ENCODE measurements at places on chromosomes 13 and 19. TPM values are rescaled to one million over a fixed set of nuclear protein-coding genes. Genes with fewer than 3 reads are reported as not detected.

- no peak for DNase-seq
Observed at GRCh38 chr13:78686461-78686860, 27.5 kb upstream of the OBI1 start.

GRCh38 chr13:101841698-101842097, 389.2 kb downstream of the ITGBL1 start:
- no peak for DNase-seq

DNA sequence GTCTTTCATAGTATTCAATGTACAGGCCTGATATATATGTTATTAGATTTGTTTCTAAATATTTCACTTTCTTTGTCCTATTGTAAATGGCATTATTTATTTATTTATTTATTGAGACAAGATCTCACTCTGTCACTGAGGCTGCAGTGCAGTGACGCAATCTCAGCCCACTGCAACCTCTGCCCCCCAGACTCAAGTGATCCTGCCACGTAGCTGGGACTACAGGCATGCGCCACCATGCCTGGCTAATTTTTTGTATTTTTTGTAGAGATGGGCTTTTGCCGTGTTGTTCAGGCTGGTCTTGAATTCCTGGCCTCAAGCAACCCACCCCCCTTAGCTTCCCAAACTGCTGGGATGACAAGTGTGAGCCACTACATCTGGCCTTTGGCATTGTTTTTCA, 5.4 kb upstream of the GAS6 start:
- no peak for DNase-seq

LGI4 gene
- 2.8 TPM for total RNA-seq

DNA sequence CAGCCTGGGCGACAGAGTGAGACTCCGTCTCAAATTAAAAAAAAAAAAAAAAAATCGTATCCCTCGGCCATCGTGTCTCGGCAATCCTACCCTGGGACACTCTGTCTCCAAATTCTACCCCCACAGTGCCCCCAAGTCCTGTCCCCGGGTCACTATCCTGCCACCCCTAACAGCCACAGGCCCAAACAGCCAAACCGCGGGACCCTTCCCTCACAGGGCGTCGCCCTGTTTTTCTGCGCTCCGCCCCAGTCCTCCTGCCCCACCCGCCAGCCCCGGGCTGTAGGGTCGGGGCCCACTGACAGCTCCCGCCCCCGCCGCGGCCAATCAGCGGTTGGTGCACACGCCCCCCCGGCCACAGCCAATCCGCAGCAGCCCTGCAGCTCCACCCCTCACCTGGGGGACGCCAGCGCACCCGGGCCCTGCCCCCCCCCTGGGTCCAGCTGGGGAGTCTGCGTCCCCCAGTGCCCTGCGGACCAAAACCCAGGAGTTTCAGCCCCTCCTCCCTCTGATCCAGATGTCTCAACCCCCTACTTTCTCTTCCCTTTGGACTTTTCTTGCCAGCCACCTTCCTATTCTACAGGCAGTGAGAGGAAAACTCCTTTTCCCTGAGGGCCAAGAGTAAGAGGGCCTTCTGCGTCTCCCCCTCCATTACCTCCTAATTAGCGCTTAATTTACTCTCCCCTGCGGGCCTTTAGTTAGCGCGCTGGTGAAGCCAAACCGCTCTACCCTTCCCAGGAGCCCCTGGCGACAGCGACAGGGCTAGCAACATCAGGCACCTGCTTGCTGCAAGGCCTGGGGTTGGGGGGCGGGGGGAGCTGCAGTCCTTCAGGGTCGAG, 1.5 kb upstream of the BCAT2 start:
- DNase-seq: peak; percentile 91

GRCh38 chr13:113788413-113789135, 29.5 kb downstream of the TMEM255B start:
- peak; percentile 64 for DNase-seq

GRCh38 chr19:46066471-46066870, 25.7 kb upstream of the IGFL4 start:
- DNase-seq: no peak

PRSS57 gene
- not detected for total RNA-seq

DNA sequence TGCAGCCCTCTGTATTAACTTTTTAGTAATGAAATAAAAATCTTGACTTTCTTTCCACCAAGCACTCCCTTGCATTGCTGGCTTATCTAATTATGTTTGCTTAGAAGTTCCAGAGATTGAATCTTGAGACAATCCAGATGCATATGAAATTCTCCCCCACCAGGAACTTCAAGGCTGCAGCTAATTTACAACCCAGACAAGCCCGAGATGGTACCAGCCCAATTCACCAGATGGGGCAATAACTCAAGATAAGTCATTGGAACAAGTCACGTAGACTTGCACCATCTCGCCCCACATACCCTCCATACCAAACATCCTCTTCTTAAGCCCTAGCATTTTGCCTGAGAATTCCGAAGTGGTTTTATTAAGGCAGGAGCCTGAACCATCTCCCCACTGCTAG, 29.0 kb downstream of the UTP14C start:
- no peak for DNase-seq

GRCh38 chr19:3899531-3900294, 19.2 kb downstream of the ATCAY start:
- no peak for DNase-seq

- DNase-seq: no peak
Observed at GRCh38 chr13:91557328-91558090, 159.1 kb downstream of the GPC5 start.

PLIN5 gene
- 8.0 TPM for total RNA-seq

- peak; percentile 87 for DNase-seq
Observed at GRCh38 chr13:71864094-71864985, 2.7 kb downstream of the DACH1 start.

DNA sequence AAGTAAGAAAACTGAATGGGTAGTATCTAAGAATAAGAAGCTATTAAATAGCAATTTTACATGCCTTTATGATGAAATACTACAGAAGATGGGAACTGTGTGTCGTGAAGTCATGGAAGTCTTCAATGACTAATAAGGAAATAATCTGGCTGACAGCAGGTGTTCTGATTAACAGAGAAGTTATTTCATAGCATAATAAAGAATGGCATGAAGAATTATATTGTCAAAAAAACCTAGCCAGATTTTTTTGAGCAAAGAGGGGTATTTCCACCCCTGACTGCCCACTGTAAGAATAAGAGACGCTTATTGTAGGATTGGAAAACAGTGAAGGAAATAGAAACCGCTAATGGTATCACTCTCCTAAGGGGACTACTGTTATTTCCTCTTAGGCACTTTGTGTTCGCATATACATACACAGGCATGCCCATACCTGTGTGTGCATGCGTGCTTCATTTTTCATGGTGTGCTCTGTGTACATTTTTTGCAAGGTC, 318.8 kb downstream of the SHISA2 start:
- no peak for DNase-seq

SIGLEC8 gene
- total RNA-seq: 10.1 TPM

KLK14 gene
- total RNA-seq: 0.44 TPM

DNA sequence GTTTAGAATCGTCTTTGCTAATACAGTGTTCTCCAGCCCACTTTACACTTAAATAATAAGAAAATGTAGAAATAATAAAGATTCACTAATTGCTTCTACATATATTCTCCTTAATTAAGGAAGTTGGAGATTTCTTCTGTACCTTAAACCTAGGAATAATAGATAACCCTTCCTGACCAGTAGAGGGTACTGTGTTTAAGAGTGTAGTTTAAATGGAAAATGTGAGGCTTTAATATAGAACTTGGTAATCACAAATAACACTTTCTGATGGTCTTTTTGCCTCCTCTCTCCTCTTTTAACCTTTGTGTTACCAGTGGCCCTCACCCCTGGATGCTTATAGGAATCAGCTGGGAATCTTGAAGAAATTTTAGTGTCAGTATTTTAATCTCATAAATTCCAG, 20.7 kb downstream of the POMP start:
- DNase-seq: no peak

DNA sequence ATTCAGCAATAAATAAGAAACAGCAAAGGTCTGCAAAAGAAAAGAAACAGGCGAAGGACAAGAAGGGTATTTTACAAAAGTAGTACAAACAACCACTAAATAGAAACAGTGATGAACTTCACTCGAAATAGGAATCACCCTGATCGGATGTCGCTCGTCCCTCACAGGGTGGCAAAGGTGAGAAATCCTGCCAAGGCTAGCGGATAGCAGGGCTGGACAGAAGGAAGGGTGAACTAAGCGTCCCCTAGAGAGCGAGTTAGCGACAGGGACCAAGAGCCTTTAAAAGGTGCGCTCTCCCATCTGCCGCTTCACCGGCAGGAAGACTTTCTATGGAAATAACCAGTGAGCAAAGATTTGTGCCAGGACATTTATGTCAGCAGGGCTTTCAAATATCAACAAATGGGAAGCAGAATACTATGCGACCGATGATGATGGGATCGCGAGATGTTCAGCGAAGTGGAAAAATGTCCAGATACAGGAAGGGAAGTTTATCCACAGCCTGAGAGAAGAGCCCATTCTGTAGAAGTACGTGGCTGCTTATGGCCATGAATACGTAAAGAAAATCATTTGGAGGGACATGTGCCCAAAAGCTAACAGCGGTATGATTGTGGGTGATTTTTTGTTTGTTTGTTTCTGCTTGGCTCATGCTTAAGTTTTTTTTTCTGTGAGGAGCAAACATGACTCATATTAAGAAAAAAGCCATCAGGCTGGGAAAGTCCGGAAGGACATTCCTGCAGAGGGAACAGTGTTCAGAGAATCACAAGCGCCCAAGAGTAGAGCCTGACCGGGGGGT, 18.9 kb downstream of the ELAVL1 start:
- no peak for DNase-seq

- DNase-seq: peak; percentile 52
Observed at GRCh38 chr19:29533578-29534544, 8.1 kb downstream of the VSTM2B start.

GRCh38 chr19:1826557-1827521, 14.8 kb upstream of the ATP8B3 start:
- no peak for DNase-seq

DNA sequence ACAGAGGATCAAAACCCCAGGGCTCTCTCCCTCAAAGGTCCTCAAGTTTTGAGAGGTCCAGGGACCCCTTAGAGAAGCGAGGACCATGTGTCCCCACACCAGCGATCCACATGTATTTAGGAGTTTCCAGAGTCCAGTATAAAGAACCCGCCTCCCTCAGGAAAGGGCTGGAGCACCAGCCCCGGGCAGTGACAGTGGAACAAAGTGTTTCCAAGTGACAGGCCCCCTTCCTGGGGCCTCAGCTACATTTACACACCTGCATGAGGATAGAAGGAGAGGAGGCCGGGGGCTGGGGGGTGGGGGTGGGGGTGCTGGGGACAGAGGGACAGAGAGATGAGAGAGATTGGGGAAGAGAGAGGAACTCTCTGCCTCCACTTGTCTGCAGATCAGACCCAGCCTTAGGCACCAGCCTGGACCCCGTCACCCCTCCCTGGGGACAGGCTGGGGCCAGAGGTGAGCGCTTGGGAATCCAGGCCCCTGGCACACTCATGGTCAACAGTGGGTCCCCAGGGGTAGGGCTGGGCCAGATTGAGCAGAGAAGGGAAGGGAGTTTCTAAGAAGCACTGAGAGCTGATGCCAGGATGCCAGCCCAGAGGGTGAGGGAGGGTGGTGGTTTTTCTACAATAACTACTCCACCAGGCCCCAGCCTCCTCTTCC, 802 bp downstream of the BCAM start:
- no peak for DNase-seq

- DNase-seq: no peak
Observed at GRCh38 chr13:56906909-56907308, 233.8 kb upstream of the PRR20A start.

GRCh38 chr13:53382008-53382407, 353.4 kb downstream of the OLFM4 start:
- no peak for DNase-seq

PLEKHF1 gene
- total RNA-seq: 12.4 TPM

RFXAP gene
- 6.2 TPM for total RNA-seq

- DNase-seq: peak; percentile 88
Observed at GRCh38 chr19:47697863-47698609, 15.2 kb upstream of the EHD2 start.

DNA sequence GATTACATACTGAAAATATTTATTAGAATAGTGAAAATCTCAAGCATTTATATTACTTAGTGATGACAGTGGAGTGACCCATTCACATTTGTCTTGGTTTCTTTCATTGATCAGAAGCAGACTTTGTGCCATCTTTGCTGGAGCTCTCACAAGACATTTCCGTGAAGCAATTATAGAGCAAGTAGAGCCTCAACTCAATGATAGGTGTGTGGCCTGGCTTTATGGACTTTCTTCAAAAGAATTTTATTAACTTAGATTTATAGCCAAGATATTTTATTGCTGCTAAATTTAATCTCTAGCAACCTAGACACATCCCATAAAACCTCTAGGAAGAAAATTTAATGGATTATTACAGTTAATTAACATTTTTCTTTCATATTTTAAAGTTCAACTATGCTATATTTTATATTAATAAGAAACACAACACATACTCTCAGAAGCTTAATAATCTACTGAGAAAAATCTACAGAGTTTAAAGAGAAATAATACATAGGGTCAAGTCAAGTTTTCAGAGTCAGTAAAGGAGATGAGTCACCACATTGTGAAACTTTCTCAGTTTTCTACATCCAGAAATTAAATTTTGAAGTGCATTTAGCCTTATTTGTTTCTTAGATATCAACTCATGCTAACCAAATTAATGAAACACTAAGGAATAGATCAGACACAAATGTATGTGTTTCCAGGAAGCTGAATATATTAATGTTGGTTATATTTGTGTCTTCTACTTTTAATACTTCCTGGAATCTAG, 160.5 kb downstream of the LACC1 start:
- DNase-seq: no peak

CUL4A gene
- total RNA-seq: 72.8 TPM

DNA sequence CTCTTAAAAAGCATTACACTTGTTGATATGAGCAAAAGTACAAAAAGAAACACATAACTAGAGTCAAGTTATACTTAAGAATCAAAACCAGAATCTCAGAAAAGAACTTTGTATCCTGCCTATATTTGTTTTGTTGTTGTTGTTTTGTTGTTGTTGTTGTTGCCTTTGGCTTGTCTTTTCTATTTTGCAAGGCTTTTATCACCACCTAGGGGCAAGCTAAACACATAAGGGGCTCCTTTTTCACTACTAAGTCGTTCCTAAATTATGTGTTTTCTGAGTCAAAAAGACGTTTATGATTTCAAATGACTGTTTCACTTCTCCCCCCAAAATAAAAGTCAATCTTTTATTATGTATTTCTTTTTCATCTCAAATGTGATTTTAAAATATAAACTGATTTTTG, 250.2 kb downstream of the RBM26 start:
- DNase-seq: no peak

DNA sequence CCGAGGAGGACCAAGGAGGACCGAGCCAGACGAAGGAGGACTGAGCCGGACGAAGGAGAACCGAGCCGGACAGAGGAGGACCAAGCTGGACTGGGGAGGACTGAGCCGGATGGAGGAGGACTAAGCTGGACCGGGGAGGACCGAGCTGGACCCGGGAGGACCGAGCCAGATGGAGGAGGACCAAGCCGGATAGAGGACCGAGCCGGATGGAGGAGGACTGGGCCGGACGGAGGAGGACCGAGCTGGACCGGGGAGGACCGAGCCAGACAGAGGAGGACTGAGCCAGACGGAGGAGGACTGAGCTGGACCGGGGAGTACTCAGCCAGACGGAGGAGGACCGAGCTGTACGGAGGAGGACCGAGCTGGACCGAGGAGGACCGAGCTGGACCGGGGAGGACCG, 3.2 kb downstream of the PIP5K1C start:
- DNase-seq: no peak

- DNase-seq: no peak
Observed at GRCh38 chr13:30796132-30796572, 60.8 kb downstream of the ALOX5AP start.

FCAR gene
- 86.3 TPM for total RNA-seq

- no peak for DNase-seq
Observed at GRCh38 chr13:38803531-38803930, 116.7 kb downstream of the FREM2 start.

PRR19 gene
- total RNA-seq: 0.46 TPM

All from spleen (tissue), 13 donors.